ENCODE measurements at places on chromosomes 13 and 19.
A peak's percentile ranks its signal among the peaks of the same experiment; 100 is the strongest.

DNA sequence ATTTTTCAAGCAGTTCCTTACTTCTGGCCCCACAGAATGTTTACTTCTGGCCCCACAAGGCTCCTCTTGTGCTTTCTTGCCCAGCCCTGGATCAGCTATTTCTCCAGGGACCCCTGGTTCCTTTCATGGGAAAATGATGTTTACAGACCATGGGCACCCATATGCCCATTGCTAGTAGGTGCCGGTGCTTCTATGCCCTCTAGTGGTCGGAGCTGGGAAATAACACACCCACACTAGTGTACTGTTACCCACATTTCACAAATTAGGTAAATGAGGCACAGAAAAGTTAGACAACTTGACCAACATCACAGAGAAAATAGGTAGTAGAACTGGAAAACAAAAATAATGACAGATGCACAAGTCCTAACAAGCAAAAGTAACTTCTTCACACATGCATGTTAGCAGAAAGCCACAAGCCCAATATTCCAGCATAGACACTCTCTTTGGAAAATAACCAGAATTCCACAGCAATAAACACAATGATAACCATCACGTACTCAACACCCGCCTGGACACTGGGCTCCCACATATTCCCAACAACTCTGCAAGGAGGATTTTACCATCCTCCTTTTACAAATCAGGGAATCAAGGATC lies 1.3 kb upstream of the CEACAM6 start:
- no peaks in the 10 kb centered on the region for H3K4me1 ChIP-seq
- no peak overlapping the region for H3K27ac ChIP-seq
- H3K36me3 ChIP-seq = no peaks in the 10 kb centered on the region
- peak; percentile 71 for DNase-seq

DNA sequence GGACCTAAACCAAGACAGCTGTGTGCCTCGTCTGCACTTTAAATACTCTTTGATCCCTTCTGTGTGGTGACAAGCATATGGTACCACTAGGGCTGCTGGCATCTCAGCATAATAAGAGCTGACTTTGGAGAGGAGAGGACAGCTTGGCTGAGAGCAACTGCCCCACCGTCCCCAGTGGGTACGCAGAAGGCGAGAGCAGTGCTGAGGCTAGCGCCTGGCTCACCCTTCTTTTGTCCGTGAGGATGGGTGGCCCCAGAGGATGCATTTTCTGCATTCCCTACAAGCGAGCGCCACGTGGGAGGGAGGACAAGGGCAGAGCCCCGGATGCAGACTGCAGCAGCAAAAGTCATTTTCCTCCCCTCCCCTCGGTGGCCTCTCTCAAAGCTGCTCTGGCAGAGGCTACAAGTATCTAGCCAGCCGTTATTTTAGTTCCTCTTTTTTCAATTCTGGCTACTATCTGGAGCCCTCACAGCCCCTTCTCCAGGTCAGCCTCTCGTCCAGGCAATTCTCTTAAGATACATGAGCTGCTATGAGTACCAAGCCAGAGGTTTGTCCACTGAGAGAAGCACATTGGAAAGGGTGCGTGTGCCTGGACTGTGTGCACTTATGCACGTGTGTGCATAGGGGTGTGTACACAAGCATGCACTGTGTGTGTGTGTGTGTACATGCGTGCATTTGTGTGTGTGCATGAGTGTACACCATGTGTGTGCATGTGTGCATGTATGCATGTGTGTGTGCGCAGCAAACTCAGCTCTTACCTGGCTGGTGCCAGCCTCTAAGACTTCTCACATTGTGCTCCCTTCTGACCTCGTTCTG lies 51.3 kb downstream of the RAB20 start:
- no peak for DNase-seq
- H3K27me3 ChIP-seq = no peaks in the 10 kb centered on the region
- no peaks in the 10 kb centered on the region for H3K4me1 ChIP-seq
- H3K27ac ChIP-seq = peak overlapping the region; percentile 63
- peaks cover 3% of the 10 kb centered on the region for H3K36me3 ChIP-seq

DNA sequence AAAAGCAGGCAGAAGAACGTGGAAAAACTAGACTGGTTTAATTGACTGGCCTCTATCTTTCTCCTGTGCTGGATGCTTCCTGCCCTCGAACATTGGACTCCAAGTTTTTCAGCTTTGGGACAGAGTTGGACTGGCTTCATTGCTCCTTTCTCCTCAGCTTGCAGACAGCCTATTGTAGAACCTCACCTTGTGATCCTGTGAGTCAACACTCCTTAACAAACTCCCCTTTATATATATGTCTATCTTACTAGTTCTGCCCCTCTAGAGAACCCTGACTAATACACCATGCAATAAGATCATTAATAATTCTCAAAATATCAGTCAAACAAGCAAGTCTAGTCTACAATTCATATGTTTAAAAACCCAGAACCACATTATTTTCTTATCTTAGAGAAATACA lies 662.4 kb downstream of the TBC1D4 start:
- no peak overlapping the region for H3K4me3 ChIP-seq
- H3K27ac ChIP-seq = no peak overlapping the region
- no peaks in the 10 kb centered on the region for H3K36me3 ChIP-seq
- no peaks in the 10 kb centered on the region for H3K27me3 ChIP-seq

- no peaks in the 10 kb centered on the region for H3K36me3 ChIP-seq
- no peak for DNase-seq
- no peaks in the 10 kb centered on the region for H3K27me3 ChIP-seq
- H3K27ac ChIP-seq = no peak overlapping the region
- no peak overlapping the region for H3K4me3 ChIP-seq
- no peaks in the 10 kb centered on the region for H3K4me1 ChIP-seq
Observed at GRCh38 chr13:55534306-55534705, 1606.4 kb upstream of the PRR20A start.

DNA sequence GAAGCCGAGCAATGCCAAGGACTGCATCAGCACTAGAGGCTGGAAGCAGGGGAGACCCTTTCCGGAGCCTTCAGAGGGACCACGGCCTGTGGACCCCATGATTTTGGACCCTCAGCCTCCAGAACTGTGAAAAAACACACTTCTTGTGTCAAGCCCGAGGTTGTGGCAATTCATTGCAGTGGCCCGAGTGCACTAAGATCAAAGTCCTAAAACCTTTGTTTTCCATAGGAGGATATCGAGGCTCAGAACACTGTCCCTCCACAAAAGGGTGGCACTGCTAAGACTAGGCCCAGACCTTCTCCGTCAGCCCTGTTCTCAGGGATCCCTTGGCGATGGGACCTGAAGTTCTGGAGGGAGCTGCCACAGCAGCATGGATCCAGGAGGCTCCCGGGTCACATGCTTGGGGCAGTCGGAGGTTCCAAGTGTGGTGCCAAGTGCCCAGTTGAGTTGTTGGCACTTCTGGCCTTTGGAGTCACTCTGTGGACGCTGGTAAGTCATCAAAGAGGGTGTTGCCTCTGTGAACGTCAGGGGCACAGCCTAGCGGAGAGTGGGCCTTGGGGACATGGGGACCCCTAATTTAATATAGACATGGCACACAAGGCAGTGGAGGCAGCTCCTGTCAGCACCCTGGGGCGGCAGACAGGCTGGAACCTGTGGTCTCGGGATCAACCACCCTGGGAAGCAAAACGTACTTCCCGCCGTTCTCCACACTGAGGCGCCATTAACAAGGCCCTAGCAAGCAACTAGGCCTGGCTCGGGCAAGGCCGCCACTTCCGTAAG lies 199.2 kb downstream of the COL4A1 start:
- no peak overlapping the region for H3K27ac ChIP-seq
- H3K4me3 ChIP-seq = no peak overlapping the region
- no peaks in the 10 kb centered on the region for H3K27me3 ChIP-seq
- no peaks in the 10 kb centered on the region for H3K36me3 ChIP-seq

DNA sequence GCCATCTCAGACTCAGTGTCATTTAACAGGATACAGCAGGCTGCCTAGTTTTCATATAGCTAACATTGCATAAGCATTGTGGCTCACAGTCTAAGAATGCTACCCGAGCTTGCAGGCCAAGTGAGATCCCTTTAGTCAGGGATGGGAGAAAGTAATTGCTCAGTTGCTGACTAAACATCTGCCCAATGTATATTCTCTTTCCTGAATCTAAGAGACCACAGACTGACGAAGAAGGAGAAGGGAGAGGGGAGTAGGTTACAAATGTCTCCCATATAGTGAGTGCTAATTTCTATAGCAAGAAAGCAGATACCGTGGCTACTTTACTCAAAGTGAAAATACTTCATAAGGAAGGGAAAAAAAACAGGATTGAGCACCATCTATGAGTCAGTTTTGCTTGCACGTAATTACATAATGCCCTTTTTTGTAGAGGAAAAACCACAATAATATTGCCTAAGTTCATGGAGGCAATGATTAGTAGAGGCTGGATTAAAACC lies 453.9 kb downstream of the COG6 start:
- no peaks in the 10 kb centered on the region for H3K4me1 ChIP-seq
- H3K27me3 ChIP-seq = no peaks in the 10 kb centered on the region
- no peaks in the 10 kb centered on the region for H3K36me3 ChIP-seq

DNA sequence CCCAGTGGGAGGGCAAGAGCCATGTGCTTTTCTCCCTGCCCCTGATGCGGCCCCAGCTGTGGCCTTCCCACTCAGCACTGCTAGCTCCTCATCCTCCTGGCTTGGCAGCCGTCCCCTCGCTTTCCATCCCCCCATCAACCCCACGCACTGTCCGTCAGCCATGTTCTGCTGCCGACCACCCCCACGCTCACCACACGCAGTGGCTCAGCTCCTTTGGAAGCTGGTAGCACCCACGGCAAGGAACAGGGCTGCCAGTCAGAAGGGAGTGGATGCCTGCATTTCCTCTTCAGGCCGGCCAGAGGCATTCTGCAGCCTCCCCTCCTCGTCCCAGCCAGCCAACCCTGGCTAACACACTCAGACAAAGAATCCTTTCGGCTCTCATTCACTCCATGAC lies 6.3 kb downstream of the CALM3 start:
- H3K27me3 ChIP-seq = no peaks in the 10 kb centered on the region
- no peak overlapping the region for H3K4me3 ChIP-seq
- DNase-seq = no peak
- H3K36me3 ChIP-seq = peaks cover 21% of the 10 kb centered on the region
- H3K27ac ChIP-seq = no peak overlapping the region
- peaks cover 11% of the 10 kb centered on the region for H3K4me1 ChIP-seq

DNA sequence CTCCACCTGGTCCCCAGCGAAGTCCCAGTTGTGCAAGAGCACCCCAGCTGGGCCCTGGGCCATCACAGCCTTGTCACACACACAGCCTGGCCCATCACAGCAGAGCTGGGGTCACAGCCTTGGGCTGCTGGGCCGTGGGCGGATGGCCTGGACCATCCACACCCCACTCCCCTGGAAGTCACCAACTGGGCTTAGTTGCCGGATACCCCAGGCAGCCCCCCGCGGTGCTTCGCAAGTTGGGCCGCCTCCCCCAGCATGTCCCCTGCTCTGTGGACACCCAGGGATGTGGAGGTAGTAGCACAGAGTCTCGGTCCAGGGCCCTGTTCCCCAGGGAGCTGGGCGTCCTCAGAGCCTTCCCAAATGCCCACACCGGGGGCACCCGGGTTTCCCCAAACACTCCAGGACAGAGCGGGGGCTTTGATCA lies 4.5 kb upstream of the ZNF554 start:
- H3K4me3 ChIP-seq = no peak overlapping the region
- no peaks in the 10 kb centered on the region for H3K27me3 ChIP-seq
- no peaks in the 10 kb centered on the region for H3K4me1 ChIP-seq
- H3K27ac ChIP-seq = no peak overlapping the region
- H3K36me3 ChIP-seq = no peaks in the 10 kb centered on the region

- H3K27ac ChIP-seq = no peak overlapping the region
- DNase-seq = peak; percentile 69
- no peak overlapping the region for H3K4me3 ChIP-seq
- no peaks in the 10 kb centered on the region for H3K36me3 ChIP-seq
Observed at GRCh38 chr19:29860492-29860891, 48.7 kb downstream of the CCNE1 start.

DNA sequence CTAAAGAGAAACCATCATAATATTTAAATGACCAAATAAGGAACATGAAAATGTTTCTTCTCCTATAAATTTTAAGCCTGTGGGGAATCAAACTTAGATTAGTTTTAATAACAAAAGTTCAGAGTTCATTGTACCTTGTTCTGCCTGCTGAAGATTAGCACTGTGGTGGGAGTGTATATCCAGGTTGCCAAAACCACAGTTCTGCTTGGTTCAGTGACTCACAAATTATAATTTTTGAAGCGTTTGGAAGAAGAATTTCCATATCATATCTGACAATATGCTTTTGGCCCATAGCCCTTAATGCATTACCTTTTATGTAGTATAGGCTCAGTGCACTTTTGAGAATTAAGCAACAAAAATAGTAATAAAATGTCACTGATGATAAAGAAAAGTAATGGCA lies 545.2 kb downstream of the GPC6 start:
- DNase-seq = no peak
- H3K4me3 ChIP-seq = no peak overlapping the region
- no peaks in the 10 kb centered on the region for H3K27me3 ChIP-seq
- H3K27ac ChIP-seq = no peak overlapping the region

DNA sequence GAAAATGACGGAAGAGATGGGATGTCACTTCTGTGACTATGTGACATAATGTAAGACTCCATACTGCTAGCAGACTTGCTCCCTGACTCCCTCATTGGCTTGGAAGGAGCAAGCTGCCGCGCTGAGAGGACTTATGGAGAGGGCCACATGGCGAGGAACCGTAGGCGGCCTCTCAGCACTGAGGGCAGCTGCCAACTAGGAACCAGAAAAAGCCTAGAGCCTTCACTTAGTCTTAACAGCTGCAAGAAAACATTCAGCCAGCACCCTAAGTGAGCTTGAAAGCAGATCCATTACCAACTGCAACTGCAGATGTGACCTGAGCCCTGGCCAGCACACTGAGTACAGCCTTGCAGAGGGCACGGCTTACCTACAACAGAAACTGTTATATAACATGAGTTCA lies 33.9 kb downstream of the USP12 start:
- no peak overlapping the region for H3K4me3 ChIP-seq
- peak; percentile 22 for DNase-seq
- H3K4me1 ChIP-seq = peaks cover 41% of the 10 kb centered on the region

DNA sequence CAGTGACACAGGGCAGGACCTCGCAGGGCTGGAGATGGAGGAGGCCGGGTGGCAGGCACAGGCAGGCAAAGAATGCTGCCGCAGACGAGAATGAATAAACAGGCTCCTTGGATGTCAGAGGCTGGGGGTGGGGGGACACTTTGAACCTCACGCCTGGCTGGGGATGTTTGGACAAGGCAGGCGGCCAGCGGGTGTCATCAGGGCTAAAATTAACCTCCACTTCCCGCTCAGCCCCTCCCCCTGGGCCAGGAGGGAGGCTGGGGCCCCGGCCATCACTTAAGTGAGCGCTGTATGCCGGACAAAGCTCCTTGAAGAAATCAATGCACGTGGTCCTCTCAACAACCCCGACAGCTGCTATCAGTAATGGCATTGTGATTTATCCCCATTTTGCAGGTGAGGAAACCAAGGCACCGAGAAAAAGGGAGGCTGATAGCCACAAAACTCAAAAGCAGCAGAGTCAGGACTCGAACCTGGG lies 10.3 kb upstream of the FUT5 start:
- no peak overlapping the region for H3K27ac ChIP-seq
- no peaks in the 10 kb centered on the region for H3K36me3 ChIP-seq
- H3K4me1 ChIP-seq = peaks cover 14% of the 10 kb centered on the region
- H3K4me3 ChIP-seq = no peak overlapping the region
- peak; percentile 43 for DNase-seq

DNA sequence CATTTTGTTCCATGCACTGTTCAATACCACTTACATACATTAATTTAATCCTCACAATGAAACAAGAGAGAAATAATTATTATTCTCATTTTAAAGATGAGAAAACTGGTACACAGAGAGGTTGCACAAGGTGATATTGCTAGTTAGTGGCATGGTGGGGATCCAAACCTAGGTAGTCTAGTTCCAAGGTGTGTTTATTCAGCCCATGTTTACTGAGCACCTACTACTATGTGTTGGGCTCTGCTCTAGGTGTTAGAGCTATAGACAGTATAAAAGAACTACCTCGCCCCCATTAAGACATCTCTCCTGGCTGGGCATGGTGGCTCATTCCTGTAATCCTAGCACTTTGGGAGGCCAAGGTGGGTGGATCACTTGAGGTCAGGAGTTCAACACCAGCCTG lies 3.2 kb upstream of the PMIS2 start:
- no peaks in the 10 kb centered on the region for H3K36me3 ChIP-seq
- H3K4me1 ChIP-seq = no peaks in the 10 kb centered on the region
- no peak for DNase-seq
- H3K27me3 ChIP-seq = peaks cover 10% of the 10 kb centered on the region

Data from GM23338 (cell line).